Stimulated activated CD4-positive, alpha-beta T cell treated with anti-CD3 and anti-CD28 coated beads, Interleukin-4, amount 100 ng/mL, for 4 hours (primary cell): ENCODE measurements at places on chromosomes 16 and 17.

- DNase-seq: no peak
Measured at GRCh38 chr17:77873500-77874302, 84.8 kb upstream of the TNRC6C start.

DNA sequence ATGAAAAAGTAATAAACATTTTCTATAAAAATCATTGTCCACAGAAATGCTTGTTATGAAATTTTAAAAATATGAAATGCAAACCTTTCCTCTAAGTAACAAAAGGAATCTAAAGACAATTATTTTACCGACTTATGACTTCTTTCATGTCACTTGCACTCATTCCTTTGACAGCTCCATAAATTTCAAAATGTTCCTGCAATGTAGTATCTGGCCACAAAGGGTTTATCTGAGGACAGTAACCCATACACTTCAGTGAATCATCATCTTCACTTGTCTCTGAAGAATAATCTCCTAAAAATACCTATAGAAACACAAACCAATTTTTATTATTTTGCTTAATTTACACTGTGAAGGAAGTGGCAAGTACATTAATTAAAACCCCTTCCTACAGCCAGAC is 25.6 kb upstream of the ABCA10 start:
- DNase-seq: no peak

DNA sequence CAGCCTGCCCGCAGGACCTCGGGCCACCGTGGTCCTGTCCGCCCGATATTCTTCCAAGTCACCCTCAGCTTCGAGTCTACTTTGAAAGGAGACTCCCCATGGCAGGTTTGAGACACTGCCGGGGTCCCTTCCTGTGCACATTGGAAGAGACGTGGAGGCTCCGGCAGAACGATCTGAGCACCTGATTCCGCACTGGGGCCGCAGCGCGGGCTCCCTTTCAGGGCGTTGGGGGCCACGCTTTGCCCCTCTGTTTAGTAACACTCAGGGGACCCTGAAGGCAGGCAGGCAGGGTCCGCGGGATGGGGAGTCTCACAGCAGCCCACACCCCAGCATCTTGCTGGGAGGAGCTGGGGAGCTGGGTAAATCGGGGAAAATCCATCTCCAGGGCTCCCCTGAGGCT is 30.6 kb downstream of the SOX8 start:
- DNase-seq: no peak

DNA sequence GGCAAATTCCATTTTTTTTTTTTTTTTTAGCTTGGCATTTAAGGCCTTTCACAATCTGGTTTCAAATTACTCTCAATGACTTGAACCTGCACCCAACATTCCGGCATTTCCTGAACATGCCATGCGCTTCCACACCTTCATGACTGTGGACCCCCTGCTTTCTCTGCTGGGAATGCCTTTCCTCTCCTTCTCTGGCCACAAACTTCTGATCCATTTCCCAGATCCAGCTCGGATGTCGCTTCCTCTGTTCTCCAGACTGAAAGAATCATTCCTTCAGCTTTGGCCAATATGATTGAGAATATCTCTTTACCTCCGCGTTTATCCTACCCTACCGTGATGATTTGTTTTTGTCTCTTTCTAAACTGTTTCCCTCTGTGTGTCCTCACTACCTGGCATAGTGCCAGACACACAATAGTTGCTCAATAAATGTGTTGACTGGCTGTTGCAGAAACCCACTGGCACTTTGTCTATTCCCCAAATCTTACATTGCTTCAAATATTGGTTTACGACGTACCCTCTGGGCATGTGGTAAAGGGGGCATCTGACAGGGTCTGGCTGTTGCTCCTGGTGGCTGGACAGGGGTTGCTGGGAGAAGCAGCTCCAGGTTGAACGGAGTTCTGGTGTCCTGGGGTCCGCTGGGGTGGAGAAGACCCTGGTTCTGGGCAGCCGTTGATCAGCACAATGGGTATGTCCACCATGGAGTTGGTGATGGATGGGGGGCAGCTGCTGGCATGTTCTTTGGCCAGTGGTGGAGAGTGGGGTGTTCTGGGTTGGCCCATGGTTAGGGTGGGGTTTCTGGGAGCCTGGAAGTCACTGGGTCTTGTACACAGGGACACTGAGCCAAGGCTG is 14.7 kb downstream of the TNS4 start:
- DNase-seq: no peak

DNA sequence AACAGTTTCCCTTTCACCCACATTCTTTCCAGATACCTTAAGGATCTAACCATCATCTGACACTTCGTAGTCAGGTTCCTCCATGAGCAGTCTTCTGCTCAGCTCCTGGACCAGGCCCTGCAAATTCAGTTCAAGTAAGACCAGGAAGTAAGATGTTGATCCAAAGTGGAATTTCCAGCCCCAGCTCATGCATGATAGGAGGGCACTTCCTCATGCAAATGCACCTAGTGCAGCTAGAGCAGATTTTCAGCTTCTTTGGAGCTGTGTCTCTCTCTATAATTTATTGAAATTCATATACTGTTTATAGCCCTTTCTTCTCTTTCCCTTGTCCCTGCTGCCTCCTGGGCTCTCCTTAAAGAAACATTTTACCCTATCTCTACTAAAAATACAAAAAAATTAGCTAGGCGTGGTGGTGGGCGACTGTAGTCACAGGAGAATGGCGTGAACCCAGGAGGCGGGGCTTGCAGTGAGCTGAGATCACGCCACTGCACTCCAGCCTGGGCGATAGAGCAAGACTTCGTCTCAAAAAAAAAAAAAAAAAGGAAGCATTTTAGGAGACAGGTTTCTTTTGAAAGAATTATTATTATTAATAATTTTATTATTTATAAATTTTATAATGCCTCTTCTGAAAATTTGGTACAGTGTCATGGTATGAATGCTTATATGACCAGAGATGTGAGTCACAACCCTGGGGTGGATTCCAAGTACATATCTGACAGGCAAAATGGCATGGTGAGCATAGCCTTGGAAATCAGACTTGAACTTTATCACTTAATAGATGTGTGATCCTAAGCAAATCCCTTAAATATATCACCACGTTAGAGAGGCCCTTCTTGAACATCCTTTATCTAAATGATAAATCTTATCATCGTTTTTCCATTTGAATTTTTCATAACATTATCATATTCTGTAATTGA is 94.3 kb downstream of the SSH2 start:
- no peak for DNase-seq

DNA sequence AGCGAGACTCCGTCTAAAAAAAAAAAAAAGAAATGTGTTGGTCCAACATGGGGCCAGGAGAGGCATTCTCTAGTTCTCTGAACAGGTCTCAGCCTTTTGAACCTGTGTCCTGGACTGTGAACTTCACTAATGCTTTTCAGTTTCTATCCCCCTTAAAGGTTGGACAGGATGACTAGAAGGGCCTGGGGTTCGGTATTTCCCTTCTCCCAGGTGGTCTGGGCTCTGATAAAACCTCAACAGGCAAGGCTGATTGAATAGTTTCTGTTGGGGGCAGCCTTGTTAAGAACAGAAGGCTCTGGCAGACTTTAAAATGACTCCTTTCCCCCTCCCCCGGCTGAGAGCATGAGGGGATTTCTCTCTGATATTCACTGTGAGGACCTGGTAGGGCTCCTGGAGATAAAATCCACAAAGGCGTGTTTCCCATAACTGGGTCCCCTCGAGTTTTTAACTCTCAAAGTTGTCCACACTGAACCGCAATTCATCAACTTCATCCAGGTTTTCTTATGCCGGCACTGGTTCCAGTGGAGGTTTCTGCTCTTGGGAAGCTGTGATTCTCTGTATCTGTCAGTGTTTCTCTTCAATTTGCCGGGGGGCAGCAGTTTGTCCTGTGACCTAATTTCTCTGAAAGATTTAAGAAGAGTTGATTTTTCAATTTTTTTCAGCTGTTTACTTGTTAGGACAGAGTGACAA is 91.3 kb downstream of the METRNL start:
- DNase-seq: no peak
